Stimulated activated memory B cell treated with anti-CD40 and anti-IgM and Interleukin-4, amounts not matched to agents 10 μg/mL and 1 μg/mL and 100 μg/mL, for 72 hours (primary cell): ENCODE measurements at places on chromosomes 7 and 10.

DNA sequence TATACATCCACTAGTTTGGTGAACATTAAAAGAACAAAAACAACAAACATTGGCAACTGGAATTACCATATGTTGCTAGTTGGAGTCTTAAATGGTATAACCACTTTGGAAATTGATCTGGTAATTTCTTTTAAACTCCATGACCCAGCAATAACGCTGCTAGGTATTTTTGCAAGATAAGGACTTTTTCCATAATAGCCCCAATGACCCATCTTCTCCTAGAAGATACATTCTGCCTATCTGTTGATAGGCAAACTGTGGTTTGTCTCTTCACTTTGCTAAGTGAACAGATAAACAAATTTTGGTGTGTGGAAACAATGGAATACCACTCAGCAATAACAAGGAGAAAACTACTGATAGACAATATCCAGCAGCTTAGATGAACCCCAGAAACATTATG, 30.6 kb upstream of the MTURN start:
- ATAC-seq: no peak

DNA sequence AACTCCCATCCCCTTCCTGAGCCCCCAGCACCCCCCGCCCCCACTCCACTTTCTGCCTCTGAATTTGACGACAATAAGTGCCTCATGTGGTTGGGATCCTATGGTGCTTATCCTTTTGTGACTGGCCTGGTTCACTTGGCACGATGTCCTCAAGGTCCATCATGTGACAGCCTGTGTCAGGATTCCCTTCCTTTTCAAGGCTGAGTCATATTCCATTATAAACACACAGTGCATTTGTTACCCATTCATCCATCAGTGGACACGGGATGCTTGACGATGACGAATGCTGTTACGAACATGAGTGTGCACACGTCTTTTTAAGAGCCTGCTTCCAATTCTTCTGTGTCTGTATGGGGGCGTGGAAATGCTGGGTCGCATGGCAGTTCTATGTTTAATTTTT, 26.7 kb downstream of the SHH start:
- ATAC-seq: no peak

DNA sequence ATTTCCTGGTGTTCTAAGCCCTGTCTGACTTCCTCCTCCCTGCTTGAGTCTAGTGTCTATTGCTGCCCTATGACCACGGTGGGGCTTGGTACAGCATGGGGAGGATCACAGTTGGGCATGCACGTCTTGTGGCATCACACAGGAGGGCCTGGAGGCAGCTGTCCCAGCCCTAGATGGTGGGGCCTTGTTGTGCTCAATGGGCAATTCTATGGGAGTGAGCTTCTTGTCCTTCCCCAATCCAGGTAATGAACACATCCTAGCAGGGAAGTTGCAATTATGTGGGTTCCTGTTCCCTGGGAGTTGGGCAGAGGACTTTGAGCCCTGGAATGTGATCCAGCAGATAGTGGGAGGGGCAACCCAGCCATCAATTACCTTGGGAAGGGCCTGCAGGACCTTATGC, 10.8 kb upstream of the FAM3C start:
- ATAC-seq: no peak

DNA sequence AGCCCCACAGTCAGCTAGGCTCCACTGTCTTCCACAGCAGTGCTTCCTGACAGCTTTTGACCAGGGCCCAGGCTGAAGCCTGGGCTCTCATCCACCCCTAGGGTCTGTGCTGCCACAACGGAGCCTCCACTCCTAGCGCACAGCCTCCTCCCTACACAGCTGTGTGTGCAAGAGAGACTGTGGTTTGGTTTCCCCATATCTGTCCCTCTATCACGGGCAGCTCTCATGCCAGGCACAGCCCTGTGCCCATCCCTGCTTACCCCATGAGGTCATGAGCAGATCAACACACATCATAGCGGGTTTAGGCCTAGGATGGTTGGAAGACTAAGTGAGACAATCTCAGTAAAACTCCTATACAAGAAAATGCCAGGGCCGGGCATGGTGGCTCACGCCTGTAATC, 61.7 kb upstream of the PLXNA4 start:
- ATAC-seq: no peak

- no peak for ATAC-seq
These were observed 263.0 kb upstream of the ETV1 start for GRCh38 chr7:14252458-14252857.

- ATAC-seq: no peak
These were observed 410.6 kb downstream of the KCNMA1 start for GRCh38 chr10:77226853-77227565.

DNA sequence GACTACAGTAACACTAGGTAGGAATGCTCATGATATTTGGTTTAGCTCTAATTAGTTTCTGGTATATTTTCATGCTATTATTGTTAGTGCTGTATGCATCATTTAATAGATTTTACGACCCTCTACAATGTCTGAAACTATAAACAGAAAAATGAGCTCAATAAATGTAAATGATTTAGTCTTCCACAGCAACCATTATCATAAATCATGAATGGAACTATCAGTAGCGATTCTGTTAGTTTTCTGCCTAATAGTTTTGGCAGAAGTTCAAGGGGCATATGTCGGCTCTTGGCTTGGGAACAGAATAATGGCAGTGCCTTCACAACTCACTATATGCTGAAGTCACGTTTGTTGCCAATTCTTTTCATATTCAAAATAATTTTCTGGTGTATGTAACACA, 494.8 kb downstream of the PARD3 start:
- ATAC-seq: no peak

DNA sequence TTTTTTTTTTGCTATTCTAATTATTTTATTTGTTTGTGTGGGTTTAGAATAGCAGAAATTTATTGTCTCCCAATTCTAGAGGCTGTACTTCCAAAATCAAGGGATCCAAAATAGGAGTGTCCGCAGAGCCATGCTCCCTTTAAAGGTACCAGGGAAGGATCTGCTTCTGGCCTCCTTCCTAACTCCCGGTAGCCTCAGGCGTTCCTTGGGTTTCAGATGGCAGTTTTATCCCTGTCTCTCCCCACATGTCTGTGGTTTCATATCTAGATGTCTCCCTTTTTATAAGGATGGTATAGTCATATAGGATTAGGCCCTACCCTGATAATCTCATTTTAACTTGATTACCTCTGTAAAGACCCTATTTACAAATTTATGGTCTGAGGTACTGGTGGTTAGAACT, 48.4 kb downstream of the BMPR1A start:
- no peak for ATAC-seq

GRCh38 chr10:34297541-34298345, 517.4 kb downstream of the PARD3 start:
- ATAC-seq: no peak

- ATAC-seq: no peak
These were observed 117.3 kb downstream of the HIPK2 start for GRCh38 chr7:139660317-139661042.

- ATAC-seq: no peak
These were observed 319.7 kb upstream of the POM121L12 start for GRCh38 chr7:52715701-52716100.
